ENCODE measurements at places on chromosomes 7 and 10.
A peak's percentile ranks its signal among the peaks of the same experiment; 100 is the strongest.

- DNase-seq = no peak
These were observed 60.9 kb downstream of the SLC16A9 start for GRCh38 chr10:59648711-59649201.

- no peak for DNase-seq
These were observed 595.9 kb upstream of the AUTS2 start for GRCh38 chr7:69002416-69002815.

DNA sequence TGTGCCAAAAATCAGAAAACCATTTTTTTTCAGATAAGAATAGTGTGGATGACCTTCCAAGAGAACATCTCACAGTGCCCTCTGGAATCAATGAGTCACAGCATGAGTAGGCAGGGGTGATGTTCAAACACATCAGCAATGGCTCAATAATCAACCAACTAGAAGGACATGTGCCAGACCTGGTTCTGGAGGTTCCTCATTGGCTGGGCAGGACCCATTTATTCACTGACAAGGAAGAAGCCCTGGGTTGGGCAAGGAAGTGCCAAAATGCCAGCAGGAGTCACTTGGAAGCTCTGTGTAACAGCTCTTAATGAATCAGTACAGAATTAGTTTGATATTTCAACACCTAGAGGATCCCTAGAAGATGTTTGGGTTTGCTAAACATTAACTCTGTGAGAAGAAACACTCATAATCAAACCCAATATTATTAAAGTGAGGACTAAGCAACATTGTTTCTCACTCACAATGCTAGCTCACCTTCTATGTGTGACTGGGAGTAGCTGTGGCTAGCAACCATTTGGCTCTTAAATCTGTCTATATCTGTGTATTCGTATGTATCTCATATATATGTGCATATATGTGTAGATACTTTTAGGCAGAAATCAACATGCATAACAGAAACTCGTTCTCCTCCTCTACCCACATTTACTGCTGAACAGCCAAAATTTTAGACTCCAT, 72.3 kb upstream of the APBB1IP start:
- peak; percentile 66 for DNase-seq

GRCh38 chr10:84846658-84847316, 518.4 kb downstream of the CCSER2 start:
- no peak for DNase-seq

- DNase-seq = no peak
These were observed 40.3 kb upstream of the MET start for GRCh38 chr7:116631676-116632075.

- peak; percentile 87 for DNase-seq
These were observed at the start of gene EGFR for GRCh38 chr7:55018361-55019190. Gene EGFR (plus strand): TSS chr7:55019017. CDS start chr7:55019278, 261 bp downstream.

- DNase-seq = no peak
These were observed 28.2 kb downstream of the PTPRE start for GRCh38 chr10:127935071-127935561.

GRCh38 chr7:96397936-96398598, 76.2 kb upstream of the SLC25A13 start:
- no peak for DNase-seq

DNA sequence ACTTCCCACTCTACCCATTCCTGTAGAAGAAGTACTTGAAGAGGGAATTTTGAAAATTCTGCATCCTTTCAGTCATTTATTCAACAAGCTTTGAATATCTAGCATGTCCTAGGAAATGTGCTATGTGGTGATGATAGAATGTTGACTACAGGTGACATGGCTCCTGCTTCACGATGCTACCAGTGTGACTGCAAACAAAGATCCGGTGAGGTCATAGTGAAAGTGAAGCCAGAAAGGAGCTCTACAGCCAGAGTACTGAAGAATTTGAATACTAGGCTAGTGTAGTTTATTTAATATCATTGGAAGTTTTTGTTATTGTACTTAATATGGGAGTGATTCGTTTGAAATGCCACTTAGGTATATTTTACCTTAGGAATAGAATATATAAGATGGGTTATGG, 348.1 kb downstream of the TFEC start:
- DNase-seq = no peak

DNA sequence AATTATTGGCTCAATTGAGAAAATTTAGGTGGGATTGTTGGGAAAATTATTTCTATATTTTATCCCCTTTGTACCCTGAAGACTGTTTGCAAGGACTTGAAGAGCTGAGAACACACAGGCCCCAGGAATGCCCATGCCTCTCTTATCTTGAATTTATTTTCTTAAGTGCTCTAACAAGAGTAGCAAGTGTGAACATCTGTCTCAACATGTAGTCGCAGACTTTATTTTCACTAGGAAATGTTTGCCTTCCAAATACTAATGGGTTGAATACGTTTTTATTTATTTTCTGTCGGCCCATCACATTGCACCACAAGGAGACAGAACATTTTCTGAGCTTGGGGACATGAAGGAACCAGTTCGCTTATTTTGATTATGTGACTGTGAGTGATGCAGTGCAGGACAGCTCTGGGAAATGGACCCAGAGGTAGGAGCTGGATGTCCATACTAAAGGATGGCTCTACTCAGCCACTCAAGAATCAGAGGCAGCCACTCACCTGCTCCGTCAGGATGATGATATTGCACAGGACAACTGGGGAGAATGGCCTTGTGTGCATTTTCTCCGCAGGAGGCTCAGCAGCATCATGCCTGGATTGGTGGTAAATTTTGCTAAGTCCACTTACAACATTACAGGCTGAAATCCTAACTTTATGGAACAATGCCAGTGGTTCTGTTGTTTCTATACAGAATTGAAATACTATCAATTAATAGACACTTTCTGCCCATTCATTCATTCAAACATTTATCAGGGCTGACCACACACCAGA, 332.7 kb downstream of the FGFR2 start:
- no peak for DNase-seq

GRCh38 chr10:78750418-78750817, 318.3 kb upstream of the ZMIZ1 start:
- DNase-seq = no peak

DNA sequence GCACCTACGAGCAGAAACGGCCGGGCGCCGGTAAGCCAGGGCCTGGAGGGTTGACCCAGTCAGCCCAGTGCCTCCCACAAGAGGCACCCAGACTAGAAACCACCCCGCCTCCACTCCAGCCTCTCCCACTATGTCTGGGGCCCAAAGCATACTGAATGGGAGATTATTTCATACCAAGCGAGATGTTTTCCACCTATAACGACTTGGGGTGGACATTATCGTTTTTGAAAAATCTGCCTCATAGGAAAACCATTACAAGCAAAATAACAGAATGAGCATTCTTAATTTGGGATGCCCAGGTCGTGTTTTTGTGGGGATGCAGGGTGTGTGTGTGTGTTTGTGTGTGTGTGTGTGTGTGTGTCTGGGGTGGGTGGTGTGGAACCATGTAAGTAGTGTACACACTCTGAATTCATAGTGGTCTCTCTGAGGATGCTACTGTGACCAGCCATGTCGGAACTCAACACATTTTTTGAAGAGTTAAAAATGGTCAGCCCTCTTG, 1.6 kb downstream of the HOXA6 start:
- DNase-seq = no peak

GRCh38 chr7:137747359-137748031, 99.3 kb downstream of the DGKI start:
- no peak for DNase-seq

DNA sequence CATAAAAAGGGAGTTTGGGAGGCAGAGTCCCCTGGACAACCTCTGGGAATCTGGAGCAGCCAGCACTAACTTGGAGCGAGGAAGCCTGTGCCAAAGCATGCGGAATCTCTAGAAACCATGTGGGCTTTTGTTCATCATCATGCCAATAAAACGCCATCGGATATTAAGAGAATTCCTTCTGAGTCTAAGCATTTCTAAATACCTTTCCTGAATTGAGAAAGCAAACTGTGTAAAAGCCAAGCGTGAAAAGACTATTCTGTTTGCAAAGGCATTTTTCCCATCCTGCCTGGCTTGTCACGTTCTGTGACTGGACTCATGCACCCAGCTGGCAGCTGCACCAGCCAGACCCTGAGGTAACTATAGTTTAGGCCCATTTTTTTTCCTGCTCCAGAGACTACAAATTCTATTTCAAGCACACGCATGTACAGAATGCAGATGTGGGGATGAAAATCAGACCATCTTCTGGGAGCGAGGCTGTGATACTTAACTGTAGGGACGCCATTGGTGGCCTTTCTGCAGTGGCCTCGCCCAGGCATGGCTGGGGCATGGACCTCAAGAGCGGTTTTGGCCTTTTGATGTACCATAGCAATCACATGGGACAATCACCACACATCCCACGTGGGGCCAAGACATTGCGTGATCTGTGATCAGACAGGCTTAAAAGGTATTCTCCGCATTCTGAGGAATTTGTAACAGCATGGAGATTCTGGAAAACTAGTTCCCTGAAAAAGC, 218.9 kb downstream of the KIAA1217 start:
- DNase-seq = no peak

DNA sequence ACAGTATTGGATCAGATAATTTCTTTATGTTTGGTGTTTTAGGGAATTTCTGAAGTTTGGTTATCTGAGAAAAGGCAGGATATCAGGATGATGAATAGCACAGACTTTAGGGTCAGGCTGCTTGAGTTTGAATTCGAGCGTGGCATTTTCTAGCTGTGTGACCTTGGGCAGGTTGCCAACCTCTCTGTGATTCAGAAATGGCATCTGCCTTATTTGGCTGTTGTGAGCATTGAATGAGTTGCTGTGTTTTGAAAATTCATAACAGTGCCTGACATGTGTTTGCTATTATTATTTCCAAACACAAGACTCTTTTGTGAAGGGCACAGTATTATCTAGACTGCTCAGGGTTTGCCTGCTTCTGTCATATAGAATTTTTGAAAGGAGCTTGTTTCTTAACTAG, 66.9 kb downstream of the NXPH1 start:
- DNase-seq = no peak

GRCh38 chr10:23114228-23114850, 19.0 kb downstream of the MSRB2 start:
- no peak for DNase-seq

- peak; percentile 89 for DNase-seq
These were observed 28.1 kb downstream of the ARL4A start for GRCh38 chr7:12715372-12716133.

DNA sequence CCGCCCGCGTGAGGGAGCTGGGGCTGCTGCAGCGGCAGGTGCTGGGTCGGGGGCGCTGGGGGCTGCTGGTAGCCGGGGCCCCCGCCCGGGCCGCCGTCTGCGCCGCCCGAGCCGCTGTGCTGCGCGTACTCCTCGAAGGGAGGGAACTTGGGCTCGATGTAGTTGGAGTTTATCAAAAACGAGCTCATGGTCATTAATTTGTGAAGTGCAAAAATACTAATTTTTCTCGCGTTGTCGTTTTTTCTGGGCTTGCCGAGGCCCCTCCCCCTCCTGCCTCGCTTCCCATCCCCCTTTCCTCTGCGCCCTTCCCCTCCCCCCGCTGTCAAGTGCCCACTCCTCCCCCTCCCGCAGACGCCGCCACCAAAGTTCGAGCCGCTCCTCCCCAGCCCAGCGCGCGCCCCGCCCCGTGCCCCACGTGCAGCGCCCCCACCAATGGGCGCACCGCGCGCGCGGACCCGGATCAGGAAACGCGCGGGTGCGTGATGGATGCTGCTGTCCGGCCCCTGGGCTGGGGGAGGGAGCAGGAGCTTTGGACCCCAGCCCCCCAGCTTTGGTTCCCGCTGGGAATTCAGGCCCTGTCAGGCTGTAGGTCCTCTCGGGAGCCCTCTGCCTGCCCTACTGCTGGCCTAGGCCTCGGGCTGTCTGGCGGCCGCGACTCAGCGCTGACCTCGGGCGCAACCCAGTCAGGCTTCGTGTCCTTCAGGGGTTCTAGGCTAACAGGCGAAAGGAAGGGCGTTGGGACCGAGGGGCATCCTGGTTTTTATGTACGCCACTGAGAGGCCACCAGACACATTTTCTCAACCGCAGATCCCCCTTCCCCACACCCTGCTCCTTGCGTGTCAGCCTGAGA, at the start of gene HOXA4:
Gene HOXA4, minus strand, starts transcription at position 218 of the 850 bp plus-strand sequence. Its CDS starts 24 bp downstream, at position 194.
- DNase-seq = peak; percentile 93

DNA sequence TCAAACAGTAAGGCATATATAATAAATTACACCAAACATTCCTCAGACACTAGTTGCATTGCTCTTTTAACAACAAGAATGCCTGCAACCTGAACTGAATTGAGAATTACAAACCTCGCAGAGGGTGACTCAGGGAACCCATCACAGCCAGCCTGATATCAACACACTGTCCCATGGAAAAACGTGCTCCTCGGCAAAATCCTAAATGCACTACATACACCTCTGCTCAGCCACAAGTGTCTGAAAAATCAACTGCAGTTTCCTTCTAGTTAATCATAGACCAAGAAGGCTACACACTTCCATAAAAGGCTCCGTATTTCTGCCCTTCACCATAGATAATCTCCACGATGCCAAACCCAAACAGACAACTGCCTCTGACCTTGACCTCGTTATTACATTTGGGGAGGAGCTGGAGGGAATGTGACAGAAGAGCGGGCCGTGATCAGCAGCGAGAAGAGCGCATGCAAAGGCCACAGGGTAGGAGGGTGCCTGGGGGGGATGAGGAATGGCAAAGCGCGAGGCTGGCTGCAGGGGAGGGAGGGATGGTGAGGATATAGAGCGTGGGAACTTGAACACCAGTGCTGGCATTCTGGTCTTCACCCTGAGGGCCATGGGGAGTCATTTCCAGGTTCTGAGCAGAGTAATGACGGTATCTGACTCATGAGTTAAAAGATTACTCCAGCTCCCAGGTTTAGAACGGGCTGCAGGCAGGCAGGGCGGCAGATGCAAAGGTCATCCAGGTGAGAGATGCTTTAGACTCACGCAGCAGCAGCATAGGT, 201.9 kb upstream of the FRMD4A start:
- no peak for DNase-seq

DNA sequence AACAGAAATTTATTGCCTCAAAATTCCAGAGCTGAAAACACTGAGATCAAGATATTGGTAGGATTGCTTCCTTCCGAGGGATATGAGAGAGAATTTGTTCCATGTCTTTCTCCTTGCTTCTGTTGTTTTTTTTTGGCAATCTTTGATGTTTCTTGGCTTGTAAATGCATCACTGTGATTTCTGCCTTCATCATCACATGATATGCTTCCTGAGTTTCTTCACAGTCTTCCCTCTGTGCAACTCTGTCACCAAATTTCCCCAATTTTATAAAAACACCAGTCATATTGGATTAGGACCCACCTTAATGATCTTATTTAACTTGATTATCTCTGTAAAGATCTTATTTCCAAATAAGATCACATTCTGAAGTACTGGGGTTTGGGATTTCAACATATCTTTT, 14.7 kb downstream of the TMEM236 start:
- no peak for DNase-seq

- DNase-seq = no peak
These were observed 35.1 kb upstream of the AKR1C2 start for GRCh38 chr10:5038733-5039132.

GRCh38 chr7:51268859-51269258, 47.8 kb downstream of the COBL start:
- no peak for DNase-seq

DNA sequence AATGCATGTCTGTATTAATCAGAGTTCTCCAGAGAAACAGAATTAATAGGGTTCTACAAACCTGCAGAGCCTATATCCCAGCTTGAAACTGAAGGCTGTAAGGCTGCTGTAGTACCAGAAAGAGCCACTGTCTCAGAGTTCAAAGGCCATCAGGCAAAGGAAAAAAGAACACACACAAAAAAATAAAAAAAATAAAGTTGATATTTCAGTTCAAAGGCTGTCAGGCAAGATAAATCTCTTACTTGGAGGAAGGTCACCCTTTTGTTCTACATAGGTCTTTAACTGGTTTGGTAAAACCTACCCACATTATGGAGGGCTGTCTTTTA, 12.0 kb upstream of the TMEM26 start:
- no peak for DNase-seq

Data from LoVo (cell line).